ENCODE measurements at places on chromosomes 11 and 22.
A peak's percentile ranks its signal among the peaks of the same experiment; 100 is the strongest.

DNA sequence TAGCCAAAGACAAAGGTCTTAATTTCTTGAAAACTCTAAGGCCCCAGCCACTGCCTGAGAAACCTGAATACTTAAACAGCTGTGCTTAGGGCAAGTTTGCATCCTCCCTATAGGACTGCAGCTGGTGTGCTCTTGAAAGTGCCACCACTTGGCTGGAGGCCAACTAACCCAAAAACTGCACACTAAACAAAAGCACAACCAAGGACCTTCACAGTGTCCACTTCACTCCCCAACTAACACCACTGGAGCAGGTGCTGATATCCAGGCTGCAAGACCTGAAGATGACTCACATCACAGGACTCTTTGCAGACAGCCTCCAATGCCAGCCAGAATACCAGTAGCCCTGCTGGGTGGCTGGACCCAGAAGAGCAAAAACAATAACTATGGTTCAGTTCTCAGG is 357.7 kb upstream of the ARHGAP42 start:
- peak; percentile 54 for DNase-seq

- no peak for DNase-seq
Observed at GRCh38 chr11:119847853-119848252, 118.9 kb upstream of the NECTIN1 start.

GRCh38 chr11:2522631-2523255 is 77.9 kb downstream of the KCNQ1 start:
- DNase-seq = no peak

DNA sequence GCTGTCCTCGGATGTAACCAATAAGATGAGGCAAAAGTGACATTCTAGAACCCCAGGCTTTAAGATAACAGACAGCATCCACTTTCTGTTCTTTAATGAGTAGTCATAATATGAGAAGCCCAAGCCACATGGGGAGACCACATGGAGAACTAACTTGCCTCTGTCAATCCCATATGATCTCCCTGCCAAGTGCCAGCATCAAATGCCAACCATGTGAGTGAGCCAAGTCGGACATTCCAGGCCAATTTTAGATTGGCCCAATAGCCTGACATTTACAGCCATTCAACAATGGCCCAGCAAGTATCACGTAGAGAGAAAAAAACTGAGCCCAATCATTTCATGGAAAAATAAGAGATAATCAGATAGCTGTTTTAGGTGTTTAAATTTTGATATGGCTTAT is 2048.3 kb upstream of the RAG2 start:
- DNase-seq = no peak

DNA sequence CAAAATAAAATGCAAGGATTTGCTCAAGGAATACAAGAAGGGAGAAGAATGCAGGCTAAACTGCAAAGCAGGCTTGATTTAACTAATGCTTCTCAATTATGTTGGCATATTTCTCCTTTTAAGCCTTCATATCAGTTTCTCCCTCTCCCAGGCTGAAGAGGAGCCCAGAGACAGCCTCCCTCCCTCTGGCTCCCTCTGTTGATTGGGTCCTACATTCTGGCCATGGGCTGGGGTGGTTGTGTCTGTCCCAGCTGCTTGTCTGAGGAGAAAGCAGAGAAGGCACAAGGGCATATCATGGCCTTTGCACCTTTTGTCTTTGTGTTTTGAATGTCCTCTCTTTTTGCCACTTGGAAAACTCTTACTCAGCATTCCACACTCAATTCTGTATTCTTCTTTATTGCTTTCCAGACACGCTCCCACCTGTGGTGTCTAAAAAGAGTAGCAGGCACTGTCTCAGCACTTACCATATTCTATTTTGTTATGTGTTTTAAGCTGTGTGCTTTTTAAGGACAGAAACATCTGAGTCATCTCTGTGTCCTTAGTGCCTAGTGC is 77.4 kb downstream of the INSC start:
- no peak for DNase-seq

Data from DMS153 (cell line).